ENCODE measurements at places on chromosomes 5 and 9.

- DNase-seq: no peak
Measured at GRCh38 chr5:38166832-38167231, 91.5 kb upstream of the EGFLAM start.

- DNase-seq: no peak
Measured at GRCh38 chr9:136282272-136282861, 21.5 kb downstream of the CCDC187 start.

DNA sequence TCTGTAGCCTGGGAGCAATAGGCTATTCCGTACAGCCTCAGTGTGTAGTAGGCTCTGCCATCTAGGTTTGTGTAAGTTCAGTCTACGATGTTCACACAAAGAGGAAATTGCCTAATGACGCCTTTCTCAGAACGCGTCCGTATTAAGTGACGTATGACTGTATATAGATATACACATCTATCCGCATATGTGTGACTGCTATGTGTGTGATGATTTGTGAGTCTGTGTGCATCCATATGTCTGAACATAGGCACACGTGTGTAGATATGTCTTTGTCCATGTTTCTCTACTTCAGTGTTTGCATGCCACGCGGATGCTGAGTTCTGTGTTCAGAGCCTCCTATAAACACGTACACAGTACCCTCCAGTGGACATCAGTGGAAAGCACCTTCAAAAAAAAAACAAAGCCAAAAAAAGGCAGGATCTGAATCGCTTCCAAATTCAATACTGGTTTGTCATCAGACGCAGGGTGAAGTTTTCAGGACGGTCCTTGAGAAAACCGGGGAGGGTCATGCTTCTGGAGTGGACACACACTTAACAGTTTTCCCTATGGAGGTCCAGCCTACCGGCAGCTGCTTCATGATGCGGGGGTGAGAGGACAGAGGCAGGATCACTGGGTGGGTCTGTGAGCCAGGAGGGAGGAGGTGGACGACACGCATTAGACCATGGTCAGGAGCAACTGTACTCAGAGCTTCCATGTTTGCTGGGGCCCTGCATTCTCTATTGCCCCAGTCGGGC is 29.5 kb upstream of the ALDH1B1 start:
- DNase-seq: peak; percentile 75

GRCh38 chr5:78727786-78728761 is 79.5 kb upstream of the LHFPL2 start:
- peak; percentile 81 for DNase-seq

- no peak for DNase-seq
Measured at GRCh38 chr5:58490402-58491050, 709 bp upstream of the GAPT start.

- DNase-seq: no peak
Measured at GRCh38 chr9:128685636-128686489, 3.2 kb upstream of the SET start.

DNA sequence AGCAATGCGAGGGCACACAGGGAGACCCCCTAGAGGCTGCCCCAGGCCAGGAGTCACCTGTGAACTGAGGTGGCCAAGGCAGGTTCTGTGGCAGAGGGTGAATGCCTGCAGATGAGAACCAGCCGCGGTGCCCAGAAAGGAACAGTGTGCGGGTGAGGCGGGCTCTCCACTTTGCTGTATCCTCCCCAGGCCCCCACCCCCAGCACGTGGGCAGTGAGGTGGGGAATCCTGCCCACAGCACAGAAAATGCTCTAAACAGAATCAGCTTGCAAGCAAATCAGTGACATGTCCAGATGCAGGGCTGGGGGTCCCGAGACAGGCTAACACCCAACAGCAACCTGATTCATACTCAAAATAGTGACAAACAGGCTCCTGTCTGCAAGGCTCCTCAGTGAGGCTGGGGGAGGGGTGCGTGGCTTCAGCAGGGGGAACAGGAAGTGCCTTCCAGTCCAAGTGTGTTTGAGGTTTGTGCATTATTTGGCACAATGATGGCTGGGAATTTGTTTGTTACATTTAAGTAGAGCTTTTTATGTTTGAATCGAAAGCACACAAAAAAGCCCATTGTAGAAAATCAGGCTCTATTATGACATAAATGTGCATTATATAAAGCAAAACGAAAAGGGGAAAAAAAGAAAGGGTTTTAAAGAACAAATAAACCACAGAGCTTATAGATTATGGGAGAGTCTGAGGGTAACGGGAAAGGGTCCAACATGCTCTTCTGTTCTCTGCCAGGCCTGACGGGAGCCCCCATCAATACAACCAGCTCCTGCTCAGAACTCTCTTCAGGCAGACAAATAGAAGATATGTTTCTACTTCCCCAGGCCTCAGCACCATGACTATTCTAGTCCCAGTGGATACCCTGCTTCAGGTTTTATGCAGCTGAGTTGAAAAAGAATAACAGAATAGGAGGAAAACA is 201.3 kb downstream of the HSD17B3 start:
- no peak for DNase-seq

GRCh38 chr9:128910906-128911305 is 9.9 kb upstream of the PHYHD1 start:
- no peak for DNase-seq

DNA sequence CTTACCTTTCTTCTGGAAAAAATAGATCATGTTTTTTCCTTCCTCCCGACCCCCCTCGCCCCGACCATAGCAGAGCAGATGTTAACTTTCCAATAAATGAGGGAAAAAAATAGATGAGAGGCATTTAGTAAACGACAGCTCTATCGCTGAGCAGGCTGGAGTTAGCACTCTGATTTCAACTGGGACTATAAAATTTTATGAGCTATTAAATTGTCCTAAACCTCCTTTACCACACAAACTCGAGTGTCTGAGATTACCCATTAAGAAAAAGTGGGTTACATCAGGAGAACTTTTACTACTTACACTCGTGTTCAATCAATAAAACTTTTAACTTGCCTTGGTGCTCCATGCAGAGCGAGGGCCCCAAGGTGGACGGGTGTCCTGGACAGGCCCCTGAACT is 59.8 kb upstream of the RNU6ATAC start:
- DNase-seq: no peak

- DNase-seq: no peak
Measured at GRCh38 chr9:28624771-28625170, 1051.5 kb upstream of the C9orf72 start.
